ENCODE measurements at places on chromosomes 4 and X.

DNA sequence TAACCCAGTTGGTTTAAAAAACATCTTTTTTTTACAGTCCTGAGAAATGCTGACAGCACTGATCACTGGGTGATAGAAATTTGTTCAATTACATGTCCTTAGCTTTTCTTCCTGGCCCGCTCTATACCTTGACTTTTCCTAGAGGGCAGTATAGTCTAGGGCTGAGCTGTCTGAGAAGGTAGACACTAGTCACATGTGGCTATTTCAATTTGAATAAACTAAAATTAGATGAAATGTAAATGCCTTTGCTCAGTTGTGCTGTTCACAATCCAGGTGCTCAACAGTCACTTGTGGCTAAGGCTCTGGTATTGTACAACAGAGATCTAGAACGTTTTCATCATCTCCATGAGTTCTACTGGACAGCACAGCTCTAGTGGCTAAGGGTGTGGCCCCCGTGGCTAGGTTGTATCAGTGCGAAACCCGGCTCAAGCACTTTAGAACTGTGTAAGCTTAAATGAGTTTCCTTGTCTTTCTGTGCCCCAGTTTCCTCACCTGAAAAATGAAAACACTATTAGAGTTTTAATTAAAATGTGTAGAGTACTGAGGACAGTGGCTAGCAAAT is 111.6 kb upstream of the WDR17 start:
- DNase-seq, result no peak

DNA sequence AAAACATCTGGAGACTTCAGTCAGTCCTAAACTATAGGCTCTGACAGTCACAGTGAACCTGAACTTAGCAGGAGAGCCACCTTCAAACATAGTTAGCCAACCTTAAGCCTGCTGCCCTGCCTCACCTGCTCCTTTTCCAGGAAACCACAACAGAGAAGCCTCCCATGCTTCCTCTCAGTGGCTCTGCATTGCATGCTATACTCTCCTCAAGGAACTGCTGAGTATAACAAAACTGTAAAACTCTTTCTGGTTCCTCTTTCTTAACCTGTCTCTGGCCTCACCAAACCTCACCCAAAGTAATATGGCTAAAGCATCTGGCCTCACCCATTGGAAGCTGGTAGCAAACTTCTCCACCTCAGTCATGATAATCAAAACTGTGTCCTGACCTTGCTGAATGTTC is 122.1 kb downstream of the ANKRD50 start:
- DNase-seq, result no peak

DNA sequence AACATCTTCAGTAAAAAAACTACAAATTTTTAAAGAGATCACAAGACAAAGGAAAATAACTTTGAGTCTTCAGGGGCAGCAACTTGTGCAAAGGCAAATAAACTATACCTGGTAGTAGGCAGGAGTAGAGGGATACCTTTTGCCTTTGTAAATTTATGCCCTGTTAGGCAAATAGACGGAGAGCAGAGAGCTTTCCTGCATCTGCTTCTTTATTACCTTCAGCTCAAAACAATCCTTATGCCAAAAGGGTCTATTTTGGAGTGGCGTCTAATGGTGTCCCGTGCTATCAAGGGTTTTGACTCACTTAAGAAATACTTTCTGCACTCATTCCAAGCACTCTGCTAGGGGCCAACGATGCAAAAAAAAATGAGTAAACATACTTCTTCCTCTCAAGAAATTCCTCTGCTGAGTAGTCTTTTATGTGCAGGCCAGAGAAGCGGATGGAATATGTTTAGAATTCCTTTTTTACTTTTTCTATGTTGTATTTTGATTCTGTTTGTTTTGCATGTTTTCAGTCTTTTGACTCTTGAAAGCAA is 131.9 kb downstream of the ANXA5 start:
- DNase-seq, result peak; percentile 33

- DNase-seq, result peak; percentile 6
These were observed 132.6 kb downstream of the SCFD2 start for GRCh38 chr4:53233114-53233795.

DNA sequence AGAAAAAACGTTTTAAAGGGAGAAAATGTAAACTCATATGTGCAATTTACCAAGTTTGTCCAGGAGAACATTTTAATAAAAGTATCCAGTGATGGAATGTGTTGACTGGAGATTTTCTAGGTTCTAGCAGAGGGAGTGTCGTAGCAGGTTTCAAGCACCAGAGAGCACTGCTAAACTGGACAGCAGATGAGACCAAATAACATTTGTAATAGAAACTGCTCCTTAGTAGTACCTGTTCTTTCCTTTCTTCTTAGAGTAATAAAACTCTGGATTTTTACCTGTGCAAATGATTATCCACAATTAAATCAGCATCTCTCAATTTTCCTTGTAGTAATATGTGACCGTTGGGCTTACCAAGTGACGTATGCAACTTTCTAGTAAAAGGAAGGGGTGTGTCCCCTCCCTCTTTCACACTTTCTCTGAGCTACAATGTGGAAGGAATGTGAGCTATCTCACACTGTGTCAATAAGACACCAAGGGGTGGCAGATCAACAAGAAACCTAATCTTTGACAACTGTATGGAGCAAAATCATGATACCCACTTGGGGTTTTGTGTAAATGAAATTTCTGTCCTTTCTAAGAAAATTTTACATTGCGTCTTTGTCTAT is 9.5 kb downstream of the HPGDS start:
- no peak for DNase-seq

DNA sequence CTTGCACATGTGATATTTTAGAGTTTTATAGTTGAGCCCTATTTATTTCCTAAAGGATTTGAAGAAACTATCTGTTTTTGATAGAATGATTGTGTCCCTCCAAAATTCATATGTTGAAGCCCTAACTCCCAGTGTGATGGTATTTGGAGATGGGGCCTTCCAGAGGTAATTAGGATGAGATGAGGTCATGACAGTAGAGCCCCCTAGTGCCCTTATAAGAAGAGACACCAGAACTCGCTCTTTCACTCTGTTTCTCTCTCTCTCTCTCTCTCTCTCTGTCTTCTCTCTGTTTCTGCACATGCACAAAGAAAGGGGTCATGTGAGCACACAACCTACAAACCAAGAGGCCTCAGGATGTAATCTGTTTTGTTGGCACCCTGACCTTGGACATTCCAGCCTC is 921.9 kb upstream of the DIAPH2 start:
- no peak for DNase-seq

DNA sequence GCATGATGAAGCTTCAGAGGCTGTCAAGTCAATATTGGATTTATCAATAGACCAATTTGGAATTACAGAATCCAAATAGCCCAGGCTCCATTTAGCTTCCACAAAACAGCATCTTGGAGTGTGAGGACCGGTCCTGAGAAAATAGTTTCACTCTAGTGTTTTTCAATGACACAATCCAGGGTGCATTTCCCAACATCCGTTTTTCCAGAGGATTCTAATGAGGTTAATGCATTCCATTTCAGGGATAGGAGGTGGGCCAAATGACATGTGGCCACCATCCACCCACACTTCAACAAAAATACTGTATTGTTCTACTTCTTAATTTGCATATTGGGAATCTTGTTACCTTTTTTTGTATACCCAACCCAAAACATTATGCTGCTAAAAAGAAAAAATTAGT is 229.8 kb upstream of the LDB2 start:
- DNase-seq, result no peak

DNA sequence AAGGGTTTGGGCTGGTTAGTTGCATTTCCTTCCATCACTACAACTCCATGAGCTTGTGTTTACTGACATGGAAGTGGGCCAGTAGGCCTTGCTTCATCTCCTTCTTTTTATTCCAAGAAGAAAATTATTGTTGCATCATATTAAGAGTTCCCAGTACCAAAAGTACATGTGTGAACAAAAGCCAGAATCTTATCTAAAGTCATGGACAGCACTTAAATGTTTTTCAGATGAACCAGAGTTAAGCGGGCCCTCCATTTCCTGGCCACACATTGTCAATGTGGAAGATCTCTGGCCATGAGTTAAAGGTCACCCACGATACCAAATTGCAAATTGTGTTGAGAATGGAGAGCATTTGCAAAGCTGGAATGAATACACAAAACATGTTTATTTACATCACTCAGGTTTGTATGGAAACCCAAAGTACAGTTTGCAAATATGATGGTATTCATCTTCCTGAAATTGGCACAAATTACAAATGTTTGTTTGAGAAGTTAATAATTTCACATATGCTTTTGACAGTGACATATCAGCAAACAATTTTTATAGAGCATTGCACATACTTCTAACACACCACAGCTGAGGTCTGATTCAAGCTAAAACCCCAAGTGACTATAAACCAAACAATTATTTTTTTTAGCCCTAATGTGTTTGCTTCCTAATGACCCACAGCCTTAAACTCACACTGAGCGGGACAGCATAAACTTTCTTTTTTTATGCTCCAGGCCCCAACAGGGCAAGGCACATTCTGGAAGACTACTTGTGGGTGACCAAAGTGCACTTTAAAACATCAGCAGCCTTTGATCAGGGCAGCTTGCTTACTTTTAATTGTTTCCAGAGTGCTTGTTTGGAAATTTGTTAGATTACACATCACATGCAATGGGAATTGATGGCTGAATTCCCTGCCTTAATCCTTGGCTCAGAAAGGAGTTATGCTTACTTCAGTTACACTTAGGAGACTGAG is 502.9 kb upstream of the SLIT2 start:
- DNase-seq, result peak; percentile 59

DNA sequence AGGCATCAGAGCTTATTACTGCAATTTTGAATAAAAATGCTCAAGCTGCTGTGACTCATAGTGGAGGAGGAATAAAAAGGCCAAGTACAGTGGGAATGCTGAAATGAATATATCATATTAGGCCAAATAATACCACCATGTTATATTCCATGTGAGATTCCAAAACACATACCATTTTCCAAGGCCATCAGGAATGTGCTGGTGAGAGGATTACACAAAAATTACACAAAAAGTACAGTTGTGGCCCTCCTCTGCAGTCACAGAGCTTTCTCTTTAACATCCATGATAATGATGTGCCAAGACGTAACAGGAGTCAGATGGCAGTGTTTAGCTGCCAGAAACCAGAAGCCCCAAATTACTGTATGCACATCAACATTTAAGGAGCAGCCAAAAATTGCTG is 153.5 kb downstream of the PCDH18 start:
- no peak for DNase-seq

DNA sequence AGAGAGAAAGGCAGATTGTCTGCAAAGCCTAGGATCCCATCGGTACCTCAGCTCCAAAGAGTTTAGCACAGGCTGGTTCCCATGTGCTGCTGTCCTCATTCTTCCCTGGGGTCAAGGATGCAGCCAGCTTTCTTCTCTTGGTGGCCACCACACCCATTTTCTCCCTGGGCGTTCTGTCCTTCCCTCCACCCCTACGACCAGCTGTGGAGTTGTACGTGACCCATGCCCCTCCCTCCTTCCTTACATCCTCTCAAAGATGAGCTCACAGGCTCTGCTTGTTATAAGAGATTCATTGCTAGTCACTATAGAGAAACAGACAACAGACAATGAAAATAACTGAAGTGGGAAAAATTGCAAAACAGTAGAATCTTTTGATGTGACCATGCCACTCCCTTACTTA is 74.0 kb upstream of the KLF3 start:
- no peak for DNase-seq

DNA sequence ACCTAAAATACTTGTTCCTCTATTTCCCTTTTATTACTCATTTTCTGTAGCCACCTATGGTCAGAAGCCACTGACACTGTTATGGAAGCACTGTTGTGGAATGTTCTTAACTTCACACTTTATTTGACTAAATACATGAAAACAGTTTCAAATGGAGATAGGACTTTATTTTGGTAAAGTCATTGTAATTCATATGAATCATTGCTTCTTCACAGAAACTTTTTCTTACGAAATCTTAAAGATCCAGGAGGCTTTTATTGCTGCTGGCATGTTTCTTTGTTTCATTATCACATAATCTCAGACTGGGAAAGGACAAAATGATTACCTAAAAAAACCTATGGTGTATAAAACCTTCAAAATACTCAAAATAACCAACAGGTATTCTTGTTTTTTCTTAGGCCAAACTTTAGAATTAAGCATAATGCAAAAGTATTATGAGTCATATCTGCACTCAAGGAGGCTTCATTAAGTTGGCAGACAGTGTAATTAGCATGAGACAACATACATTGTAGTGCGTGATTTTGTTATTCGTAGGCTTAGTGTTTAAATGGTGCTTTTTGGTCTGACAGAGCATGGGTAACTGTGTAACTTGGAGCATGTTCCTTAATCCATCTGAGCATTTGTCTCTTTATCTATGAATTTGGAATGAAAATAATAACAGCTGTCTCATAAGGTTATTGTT is 58.0 kb downstream of the SH3BGRL start:
- peak; percentile 10 for DNase-seq

- no peak for DNase-seq
These were observed 114.4 kb downstream of the PSAPL1 start for GRCh38 chr4:7320206-7320797.

- DNase-seq, result no peak
These were observed 20.1 kb downstream of the SPON2 start for GRCh38 chr4:1152290-1152689.

- no peak for DNase-seq
These were observed 41.3 kb upstream of the SPP1 start for GRCh38 chr4:87934157-87934704.

- no peak for DNase-seq
These were observed 15.7 kb downstream of the MSX1 start for GRCh38 chr4:4875147-4875546.

DNA sequence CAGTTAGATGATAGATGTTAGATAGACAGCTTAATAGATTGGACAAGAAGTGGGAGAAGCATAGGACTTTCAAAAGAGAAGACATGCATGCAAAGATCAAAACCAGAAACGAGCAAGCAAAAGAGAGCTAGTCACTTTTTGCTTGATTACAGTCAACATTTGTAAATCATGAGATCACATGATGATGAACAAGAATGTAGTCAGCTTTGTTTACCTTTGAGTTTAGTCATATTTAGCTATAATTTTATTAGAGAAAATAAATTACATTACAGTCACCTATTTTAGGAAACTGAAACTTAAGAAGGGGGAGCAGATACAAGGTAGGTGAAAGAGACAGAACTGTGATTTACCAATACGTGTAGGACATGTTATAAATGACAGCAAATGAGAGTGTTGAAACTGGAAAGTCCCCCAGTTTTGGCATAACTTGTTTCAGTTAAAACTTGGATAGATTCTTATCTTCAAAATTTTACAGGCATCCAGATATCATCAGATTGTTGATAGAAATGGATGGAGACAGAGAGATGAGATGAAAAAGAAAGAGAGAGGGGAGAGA is 1083.1 kb upstream of the PCDH10 start:
- no peak for DNase-seq

- no peak for DNase-seq
These were observed 48.1 kb downstream of the GPRIN3 start for GRCh38 chr4:89259301-89260028.

DNA sequence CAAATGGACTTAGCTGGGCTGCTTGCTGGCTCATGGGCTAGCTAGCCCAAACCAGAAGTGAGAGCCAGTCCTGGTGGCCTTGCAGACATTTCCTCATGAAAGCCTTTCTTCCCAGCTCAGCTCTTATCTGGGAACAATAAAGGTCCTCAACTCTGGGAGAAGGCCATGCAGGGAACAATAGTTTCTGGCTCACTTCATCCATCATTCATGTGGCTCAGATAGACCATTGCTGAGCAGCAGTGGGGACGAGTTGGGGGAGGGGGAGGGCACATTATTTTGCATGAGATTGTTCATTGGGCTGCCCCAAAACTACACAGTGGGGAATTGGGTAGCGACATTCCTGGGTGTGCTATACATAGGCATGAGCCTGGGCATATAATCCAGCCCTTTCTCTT is 47.6 kb downstream of the NHSL2 start:
- DNase-seq, result no peak

GRCh38 chrX:154487518-154488290 is 1.3 kb upstream of the UBL4A start:
- no peak for DNase-seq

- no peak for DNase-seq
These were observed 224.7 kb upstream of the DCAF8L1 start for GRCh38 chrX:28205905-28206304.
